IPS DF 6.9 (cell line): ENCODE measurements at places on chromosomes 5 and 9.
A peak's percentile ranks its signal among the peaks of the same experiment; 100 is the strongest.

DNA sequence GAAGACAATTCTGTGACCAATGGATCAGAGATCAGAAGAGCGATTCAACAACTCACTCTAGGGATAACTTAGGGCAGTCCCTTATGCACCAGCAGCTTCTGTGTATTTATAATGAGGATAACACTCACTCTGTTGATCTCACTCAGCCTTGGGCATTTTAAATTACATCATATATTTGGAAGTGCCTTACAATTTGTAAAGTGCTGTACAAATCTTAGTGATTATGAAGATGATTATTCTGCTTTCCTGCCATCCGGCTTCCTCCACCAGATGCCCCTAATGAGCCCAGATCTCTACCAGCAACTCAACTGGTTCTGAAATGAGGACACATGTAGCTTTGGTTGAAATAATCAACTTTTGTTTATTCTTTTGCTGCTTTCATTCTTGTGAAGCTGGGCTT lies 105.3 kb downstream of the PCSK1 start:
- no peak for DNase-seq

GRCh38 chr9:27413511-27414219 lies 110.4 kb upstream of the IFNK start:
- no peak for DNase-seq

DNA sequence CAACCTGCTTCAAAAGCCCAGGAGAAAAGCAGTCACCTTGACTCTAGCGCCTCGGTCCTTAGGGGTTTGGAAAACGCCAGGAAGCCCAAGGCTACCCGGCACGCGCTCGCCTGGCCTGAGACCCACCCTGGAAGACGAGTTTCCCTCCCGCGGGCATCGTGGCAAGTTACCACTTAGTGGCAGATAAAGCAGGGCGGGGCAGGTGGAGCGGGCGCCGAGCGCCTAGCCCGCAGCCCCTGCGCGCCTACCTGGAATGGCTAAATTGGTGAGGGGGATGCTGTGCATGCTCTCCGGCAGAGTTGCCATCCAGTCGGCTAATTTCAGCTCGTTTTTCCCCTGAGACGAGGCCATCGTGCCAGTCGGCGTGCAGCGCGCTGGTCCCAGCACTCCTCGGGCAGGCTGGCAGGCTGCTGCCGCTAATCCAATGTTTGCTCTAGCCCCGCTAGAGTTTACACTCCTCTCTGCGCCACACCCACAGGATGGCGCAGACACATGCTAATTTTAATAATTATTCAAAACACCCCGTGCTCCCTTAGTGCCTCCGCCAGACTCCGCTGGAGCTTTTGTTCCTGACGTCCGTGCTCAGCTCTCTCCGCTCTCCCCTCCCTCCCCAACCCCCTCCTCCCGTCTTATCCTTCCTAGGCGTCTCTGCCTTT lies at the start of gene PLCXD3:
Gene PLCXD3, minus strand, starts transcription at position 426 of the 656 bp plus-strand sequence. Its CDS starts 75 bp downstream, at position 351.
- no peak for DNase-seq

- no peak for DNase-seq
Observed at GRCh38 chr5:103211576-103212561, 46.7 kb upstream of the MACIR start.

DNA sequence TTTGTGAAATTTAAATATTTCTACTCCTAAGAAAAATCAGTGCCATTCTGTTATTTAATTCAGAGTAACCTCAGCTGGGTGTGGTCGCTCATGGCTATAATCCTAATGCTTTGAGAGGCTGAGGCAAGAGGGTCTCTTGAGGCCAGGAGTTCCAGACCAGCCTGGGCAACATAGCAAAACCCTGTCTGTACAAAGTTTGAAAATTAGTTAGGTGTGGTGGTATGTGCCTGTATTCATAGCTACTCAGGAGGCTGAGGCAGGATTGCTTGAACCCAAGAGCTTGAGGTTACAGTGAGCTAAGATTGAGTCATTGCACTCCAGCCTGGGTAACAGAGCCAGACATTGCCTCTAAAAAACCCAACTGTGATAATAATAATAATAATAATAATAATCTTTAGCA lies 44.8 kb upstream of the CNTLN start:
- DNase-seq = no peak

- no peak for DNase-seq
Observed at GRCh38 chr9:130040984-130041647, 1.9 kb downstream of the FNBP1 start.

DNA sequence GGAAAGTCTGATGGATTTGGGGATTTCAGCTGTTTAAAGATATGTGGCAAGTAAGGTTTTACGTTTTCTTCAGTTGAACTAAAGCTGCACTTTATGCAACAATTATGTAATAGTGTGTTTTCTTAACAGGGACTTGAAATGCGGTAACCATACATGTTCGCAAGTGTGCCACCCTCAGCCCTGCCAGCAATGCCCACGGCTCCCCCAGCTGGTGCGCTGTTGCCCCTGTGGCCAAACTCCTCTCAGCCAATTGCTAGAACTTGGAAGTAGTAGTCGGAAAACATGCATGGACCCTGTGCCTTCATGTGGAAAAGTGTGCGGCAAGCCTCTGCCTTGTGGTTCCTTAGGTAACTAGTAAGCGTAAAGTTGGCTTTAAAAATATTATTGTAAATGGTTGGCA lies 28.5 kb downstream of the NFX1 start:
- no peak for DNase-seq

DNA sequence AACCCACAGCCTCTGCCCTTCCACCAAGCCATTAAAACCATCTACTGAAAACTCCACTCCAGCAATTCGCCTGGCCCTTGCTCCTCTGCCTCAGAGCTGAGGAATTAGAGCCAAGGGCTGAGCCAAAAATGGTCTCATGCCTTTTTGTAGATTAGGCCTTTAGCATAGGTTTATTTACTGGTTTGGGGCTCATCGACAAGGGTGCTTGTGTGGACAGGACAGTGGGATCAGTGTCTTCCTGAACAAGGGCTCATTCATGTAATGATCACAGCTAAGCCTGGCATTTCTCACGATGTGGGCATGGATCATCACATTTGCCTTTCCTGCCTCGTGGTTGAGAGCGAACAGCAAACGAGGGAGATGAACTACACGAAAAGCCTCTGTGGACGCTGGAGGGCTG lies 59.2 kb upstream of the PHF24 start:
- DNase-seq = no peak

DNA sequence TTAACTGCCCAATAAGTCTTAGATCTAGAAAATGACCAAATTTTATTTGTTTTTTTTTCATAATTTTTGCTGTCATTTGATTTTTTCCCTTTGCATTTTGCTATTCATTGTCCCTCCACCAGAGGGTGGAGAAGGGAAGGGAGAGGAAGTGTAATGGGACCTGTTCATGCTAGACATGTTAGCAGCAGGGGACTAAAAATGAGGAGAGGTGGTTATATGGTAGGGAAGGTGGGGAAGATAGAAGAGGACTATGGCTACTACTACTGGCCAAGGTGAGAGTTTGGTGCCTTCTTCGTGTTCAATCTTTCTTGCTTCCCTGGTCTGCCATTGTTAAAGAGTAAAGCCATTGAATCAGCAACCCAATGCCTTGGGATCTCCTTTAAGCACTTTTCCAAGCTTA lies 6.4 kb downstream of the GRIA1 start:
- DNase-seq = no peak

DNA sequence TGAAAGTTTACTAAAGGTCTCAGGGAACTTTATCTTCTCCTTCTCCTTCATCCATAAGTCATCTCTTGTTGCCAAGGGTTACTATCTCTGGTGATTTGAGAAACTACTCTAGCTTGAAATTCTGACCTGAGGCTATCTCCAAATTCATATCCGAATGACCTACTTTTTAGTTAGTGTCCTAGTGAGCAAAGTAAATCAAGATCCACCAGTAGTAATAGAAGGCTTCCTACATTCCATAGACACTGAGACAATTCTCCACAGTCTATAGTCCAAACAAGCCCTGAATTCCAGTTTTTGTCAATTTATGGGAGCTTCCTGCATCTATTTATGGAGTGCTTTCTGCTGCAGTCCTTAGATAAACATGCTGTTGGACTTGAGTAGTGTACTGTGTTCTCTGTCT lies 5.0 kb downstream of the IL7R start:
- no peak for DNase-seq

GRCh38 chr9:113919871-113920270 lies 43.8 kb downstream of the ZNF618 start:
- no peak for DNase-seq

GRCh38 chr5:52818360-52818759 lies 30.6 kb downstream of the ITGA1 start:
- DNase-seq = no peak

DNA sequence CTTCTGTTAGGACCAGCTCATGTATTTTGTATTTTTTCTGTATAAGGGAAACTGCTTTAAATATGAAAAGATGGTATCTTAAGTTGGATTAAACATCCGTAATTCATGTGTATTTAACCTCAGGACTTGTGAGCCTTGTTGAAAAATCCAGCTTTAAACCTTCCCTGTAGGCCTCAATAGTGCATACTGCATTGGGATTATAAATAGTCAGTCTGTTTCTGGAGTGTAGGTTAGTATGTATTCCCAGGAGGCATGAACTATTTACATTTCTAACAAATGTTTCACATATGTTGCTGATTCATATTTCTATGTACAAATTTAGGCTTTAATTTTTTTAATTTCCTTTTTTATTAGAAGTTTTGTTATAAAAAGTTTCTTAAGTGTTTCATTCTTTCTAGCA lies 137.9 kb upstream of the GRHPR start:
- DNase-seq = no peak

DNA sequence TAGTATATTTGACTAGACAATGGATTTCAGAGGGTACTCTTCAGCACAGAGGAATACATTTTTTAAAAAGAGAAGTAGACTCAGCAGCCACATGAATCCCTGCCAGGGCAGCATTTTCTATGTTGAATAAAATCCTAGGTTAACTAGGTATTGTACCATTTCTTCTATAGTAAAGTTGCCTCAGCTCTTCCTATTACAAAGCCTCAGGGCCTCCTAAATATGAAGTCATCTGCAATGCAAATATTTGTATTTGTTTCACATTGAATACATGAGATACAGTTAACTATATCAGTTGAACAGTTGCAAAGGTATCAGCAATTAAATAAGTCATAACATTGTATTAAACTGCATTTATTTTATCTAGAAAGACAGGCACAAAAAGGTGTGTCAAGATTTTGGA lies 59.5 kb downstream of the NUDT12 start:
- DNase-seq = no peak

DNA sequence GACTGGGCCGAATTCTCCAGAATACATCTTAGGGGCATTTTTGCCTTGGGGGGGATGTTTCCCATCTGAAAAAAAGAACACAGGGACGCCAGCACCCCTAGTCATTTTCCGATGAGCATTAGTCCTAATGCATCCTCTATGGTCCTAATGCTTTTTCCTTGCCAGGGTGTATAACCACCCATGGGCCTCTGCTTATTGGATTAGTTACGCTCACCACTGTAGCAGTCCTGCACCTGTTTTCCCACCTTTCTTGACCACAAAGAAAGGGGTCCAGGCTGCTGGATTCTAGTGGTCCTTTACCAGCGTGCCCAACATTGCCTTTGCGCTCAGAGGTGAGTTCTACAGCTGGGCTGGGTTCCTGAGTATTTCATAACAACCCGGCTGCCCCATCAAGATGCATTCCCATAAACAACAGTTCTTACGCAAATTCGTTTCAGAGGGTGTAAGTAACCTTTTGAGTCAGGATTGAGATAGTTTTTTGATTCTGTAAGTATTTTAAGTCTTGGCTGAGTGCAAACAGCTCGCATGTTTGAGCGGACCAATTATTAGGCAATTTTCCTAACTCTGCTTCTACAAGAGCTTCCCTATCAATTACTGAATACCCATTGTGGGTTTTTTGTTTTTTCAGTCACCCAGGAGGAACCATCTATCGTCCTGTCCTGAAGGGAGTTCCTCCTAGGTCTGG lies 135.1 kb downstream of the DROSHA start:
- no peak for DNase-seq

DNA sequence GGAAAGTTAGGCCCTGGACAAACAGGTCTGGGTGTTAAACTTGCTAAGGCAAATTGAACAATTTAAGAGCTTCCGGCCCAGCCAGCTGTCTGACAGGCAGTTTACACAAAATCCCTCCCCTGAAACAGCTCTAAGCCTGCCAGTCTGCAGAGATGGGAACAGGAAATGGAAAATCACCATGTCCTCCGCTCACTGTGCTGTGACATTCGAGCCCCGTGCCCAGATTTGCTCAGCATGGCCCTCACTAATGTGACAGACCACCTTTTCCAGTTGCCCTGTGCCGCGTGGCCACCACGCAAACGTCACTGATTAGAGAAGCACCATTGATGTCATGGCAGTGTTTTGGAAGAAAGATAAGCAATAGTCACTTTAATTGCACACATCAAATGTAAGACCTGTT lies 41.0 kb downstream of the CCNJL start:
- no peak for DNase-seq

- no peak for DNase-seq
Observed at GRCh38 chr5:127865273-127865672, 162.1 kb downstream of the CCDC192 start.

DNA sequence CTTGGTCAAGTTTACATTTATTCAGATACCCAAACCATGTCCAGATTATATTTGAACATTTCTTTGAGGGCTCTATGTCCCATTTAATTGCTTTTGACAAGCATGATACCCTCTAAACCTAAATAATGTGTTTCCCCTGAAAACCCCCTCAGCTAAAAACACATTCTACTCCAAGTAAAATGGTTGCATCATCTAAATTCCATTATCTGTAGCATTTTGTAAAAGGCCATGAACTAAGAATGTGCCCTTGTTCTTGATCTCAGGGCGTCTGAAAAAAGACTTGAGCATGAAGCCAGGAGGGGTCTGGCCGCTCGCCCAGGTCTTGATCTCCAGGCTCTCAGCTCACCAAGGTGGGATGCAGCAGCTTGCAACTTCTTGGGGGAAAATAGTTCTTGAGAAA lies 53.5 kb upstream of the ERCC6L2 start:
- no peak for DNase-seq

GRCh38 chr9:26723486-26723885 lies 169.1 kb downstream of the CAAP1 start:
- DNase-seq = peak; percentile 54

DNA sequence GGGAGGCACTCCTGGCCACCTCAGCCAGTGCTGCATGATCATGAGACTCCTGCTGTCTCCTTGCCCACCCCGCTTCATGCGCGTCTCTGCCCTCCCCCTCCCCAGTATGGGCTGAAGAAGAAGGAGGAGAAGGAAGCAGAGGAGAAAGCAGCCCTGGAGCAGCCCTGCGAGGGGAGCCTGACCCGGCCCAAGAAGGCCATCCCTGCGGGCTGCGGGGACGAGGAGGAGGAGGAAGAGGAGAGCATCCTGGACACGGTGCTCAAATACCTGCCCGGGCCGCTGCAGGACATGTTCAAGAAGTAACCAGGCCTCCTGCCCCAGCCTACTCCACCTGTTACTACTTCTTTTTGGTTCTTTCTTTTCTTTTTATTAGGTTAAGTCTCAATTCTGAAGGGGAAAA lies 8.4 kb downstream of the CPLX2 start:
- no peak for DNase-seq

DNA sequence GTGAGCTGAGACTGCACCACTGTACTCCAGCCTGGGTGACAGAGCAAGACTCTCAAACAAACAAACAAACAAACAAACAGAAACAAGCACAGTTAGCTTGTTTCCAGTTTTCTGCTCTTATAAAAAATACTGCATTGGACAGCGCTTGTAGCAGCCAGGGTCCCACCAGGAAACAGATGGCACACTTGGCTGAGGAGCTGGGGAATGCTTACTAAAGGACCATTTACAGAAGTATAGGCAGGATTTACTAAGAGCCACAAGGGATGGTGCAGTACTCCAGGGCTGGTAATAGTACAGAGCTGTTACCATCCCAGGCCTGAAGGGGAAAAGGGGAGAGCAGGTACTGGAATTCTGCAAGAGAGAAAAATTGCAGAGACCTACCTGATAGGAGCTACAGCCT lies 5.2 kb upstream of the ANKS6 start:
- DNase-seq = no peak

- no peak for DNase-seq
Observed at GRCh38 chr9:89536600-89536999, 38.7 kb upstream of the SEMA4D start.
